ENCODE measurements at places on chromosomes 4 and X. TPM values are rescaled to one million over a fixed set of nuclear protein-coding genes. Genes with fewer than 3 reads are reported as not detected.
A peak's percentile ranks its signal among the peaks of the same experiment; 100 is the strongest.

Gene STPG2
- total RNA-seq = 0.28 TPM

Gene HCCS
- 7.3 TPM for total RNA-seq

Gene DNAAF6
- not detected for total RNA-seq

DNA sequence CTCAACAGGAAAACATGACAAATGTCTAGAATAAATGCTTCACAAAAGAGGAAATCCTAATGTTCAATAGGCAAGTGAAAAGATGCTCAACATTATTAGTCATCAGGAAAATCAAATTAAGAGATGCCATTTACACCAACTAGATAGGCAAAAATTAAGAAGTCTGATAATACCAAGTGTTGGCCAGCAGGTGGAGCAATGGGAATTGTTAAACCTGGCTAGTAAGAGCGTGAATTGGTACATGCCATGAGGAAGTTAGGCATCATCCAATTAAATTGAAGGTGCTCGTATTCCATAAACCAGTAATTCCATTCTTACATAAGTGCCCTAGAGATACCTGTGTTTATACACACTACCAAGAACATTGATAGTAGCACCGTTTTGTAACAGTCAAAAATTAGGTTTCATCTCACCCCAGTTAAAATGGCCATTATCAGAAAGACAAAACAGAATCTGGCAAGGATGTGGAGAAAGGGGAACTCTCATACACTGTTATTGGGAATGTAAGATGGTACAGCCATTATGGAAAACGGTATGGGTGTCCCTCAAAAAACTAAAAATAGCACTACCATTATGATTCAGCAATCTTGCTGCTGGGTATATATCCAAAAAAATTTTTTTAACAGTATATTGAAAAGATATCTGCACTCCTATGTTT is 14.0 kb upstream of the ZCCHC18 start:
- DNase-seq = peak; percentile 73

- no peak for DNase-seq
Observed at GRCh38 chr4:84727491-84727890, 144.6 kb downstream of the CDS1 start.

- no peak for DNase-seq
Observed at GRCh38 chr4:38011511-38012162, 51.4 kb downstream of the PTTG2 start.

DNA sequence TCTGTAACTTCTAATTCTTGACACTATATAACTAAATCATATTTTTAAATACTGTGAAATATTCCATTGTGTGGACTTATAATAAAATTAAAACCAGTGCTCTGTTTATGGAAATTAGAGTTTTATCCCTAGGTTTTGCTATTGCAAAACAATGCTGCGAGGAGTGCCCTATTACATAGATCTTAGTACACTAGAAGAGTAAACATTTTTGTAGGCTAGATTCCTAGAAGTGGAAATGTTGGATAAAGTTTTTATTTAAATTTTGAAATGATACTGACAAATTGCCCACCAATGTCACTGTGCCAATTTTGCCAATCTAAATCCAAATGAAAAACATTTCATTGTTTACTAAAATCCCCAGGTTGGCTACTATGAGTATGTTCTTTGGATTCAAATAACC is 99.7 kb downstream of the IL1RAPL2 start:
- no peak for DNase-seq

DNA sequence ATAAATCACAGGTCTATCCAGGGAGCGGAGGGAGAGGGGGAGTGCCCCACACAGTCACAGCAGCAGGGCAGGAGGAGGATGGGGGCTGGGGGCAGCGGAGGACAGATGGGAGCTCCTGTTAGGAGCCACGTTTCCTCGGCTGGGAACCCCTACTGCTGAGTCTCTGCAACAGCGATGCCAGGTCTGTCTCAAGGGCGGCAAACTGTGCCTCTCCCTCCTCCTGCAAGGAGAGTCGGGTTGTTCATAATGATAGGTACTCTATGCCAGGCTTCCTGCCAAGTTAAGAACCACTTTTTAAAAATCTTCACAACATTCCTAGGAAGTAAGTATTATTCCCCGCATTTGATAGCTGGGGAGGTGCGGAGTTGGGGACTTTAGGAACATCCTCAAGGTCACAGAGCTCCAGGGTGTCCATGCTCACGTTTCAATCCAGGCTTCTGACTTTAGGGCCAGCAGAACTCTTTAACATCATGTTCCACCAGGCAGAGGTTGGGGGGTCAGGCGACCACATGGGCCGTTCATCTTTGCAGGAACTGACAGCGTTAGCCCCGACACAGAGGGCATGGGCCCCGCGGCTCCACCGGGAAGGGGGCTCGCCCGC is 98.3 kb upstream of the MAML3 start:
- no peak for DNase-seq

DNA sequence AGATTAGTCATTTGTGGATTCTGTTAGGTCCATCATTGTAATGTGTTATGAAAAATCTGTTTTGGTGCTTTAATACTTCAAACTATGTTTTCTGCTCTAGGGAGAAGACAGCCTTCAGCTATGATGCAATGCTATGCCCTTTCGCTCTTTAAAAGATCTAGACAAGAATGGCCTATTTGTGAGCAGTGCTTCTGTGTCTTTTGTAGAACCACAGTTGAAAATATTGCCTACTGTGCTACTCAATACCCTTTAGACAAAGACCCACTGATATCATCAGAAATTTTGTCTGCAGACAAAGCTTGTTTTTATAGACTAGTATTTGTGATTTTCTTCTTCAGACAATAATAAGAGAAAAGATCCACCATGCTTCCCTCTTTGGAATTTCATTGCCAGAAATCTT is 44.6 kb upstream of the SLITRK2 start:
- DNase-seq = no peak

DNA sequence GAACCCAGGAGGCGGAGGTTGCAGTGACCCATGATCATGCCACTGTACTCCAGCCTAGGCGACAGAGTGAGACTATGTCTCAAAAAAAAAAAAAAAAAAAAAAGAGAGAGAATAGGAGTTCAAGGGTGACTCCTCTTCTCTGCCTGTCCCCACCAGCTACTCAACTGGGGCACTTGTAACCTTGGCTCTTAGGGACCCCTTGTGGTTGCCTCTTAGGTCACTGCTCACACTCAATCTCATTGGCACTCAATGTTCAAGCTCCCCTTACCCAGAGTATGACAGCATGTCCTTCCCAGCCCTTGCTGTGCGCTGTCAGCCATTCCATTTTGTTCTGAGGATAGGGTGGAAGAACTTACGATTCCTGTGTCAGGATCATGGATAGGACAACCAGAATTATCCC is 82.4 kb upstream of the BEND4 start:
- DNase-seq = no peak

GRCh38 chrX:23773601-23774175 is 9.3 kb upstream of the SAT1 start:
- peak; percentile 81 for DNase-seq

- no peak for DNase-seq
Observed at GRCh38 chr4:3520796-3521600, 11.2 kb downstream of the LRPAP1 start.

GRCh38 chr4:169664615-169665014 is 44.2 kb downstream of the CLCN3 start:
- no peak for DNase-seq

GRCh38 chr4:188534297-188534696 is 395.1 kb downstream of the TRIML1 start:
- DNase-seq = no peak

Measured in CD4-positive, alpha-beta T cell (primary cell).